ENCODE measurements at places on chromosomes 12 and 14.

DNA sequence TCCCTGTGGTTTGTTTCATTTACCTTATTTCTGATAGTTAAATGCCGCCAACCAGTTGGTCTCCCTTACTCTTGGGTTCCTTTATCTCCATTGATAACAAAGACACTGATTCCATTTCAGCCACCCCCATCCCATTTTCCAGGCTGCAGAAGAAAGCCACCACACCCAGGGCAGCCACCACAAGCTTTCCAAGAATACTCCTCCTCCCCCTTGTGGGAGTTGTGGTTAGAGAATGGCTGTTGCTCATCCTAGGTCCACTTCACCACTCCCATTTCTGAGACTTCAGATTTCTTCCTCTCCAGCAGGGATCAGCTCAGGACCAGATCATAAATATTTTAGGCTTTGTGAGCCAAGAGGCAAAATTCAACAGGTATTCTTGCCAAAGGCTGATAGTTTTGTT is 73.9 kb downstream of the ANO4 start:
- DNase-seq, result no peak

DNA sequence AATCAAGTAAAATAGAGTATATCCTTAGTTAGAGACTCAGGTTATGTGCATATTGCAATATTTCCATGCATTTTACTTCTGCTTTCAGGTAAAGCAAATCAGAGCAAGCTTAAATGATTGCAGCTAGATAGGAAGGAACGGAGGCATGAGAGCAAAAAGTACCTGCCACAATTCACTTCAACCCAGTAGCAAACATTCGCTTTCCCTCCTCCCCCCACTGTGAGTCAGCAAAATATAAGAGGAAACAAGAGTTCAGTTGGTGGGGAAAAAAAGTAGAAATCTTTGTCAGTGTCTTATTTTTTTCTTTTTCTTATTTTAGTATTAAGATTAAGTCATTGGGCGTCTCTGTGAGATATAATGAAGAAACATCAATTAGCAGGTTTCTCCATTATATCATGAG is 475.4 kb downstream of the NPAS3 start:
- DNase-seq, result no peak

GRCh38 chr14:65219353-65219752 is 117.0 kb upstream of the MAX start:
- no peak for DNase-seq

DNA sequence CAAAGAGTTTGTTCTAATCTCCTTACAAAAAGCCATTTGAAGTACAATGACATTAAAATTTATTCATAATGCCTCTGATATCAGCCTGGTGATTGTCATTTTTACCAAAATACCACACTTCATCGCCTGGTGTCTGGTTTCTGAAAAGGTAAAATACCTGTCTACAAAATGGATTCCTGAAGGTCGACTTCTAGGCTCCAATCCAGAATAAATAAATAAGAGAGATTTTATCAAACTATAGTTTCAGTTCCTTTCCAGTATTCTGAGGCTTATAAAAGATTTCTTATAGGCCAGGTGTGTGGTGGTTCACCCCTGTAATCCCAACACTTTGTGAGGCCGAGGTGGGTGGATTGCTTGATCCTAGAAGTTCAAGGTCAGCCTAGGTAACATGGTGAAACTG is 340.7 kb downstream of the SLC16A7 start:
- no peak for DNase-seq

DNA sequence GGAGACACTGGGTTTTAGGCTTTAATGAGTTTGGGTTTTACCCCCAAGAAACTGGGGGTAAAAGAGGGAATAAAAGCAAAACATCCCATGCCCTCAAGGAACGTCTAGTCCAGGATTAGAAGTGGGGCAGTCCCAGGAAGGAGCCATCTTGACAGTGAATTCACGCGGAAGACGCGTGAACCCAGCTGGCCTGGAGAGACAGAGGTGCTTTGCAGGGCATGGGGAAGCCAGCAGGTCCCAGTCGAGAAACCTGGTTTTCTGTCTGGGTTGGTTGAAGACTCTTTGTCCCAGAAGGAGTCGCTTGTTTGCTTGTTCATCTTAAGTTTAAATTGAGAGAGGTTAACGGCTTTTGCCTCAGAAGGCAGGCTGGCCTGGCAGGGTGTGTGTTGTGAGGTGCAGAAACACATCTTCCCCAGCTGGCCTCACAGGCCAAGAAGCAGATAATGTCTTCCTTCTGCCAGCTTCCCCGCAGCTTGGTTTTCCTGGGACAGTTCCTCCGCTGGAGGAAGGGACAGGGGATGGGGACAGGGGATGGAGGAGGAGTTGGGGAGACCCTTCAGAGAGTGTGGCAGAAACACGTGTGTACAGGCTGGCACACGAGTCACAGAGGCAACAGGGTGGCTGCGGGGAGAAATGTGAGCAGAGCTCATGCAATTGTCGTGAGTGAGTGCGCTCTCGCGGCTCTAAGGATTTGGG is 18.5 kb upstream of the CD9 start:
- DNase-seq, result no peak

- peak; percentile 78 for DNase-seq
These were observed 53.5 kb upstream of the BEGAIN start for GRCh38 chr14:100640471-100641273.

DNA sequence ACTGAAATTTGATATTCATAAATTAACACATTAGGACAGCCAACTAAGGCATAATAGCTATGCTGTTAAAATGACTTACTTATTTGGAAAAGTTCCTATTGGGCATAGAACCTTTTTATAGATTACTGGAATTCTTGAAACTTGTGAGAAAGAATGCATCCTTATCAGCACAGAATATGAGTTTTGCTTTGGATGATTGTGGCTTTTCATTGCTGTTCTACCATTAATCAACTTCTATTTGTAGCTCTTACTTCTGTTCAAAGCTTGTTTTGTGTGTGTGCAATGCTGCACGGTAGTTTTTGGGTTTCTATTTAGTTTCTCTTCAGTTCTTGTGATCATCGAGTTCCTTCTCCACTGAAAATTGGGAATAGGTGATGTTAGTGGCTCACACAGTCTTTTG is 152.4 kb upstream of the PELI2 start:
- no peak for DNase-seq

DNA sequence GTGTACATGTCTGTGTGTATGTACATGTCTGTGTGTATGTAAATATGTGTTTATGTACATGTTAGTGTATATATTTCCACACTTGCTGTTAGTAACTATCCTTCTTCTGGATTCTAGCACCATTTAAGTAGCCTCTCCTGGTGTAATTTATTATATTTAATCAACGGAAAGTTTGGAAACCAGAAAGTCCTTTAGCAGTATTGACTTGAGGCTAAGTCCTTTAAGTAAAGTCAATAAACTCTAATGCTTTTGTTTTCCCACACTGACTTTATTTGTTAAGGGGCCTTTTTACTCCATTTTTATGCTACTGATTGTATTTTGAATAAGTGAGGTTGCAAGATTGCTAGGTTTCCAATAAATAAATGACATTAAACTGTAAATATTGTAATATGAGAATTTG is 876.4 kb upstream of the SEL1L start:
- no peak for DNase-seq

DNA sequence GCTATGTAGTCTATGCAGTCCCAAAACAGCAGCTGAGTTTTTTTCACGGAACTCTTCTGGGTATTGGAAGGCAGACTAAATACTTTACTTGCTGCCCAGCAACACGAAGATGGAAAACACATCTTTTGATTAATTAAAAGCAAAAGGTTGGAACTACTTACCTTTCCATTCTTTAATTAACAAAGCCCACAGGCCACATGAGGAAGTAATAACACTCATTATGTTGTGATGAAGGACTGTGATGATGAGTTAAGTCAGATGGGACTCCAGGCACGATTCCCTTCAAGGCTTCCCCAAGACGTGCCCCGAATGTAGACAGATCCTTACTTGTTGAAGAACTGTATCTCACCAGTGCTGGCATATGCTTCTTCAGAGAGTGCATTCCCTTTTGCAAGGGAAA is 129.0 kb downstream of the WIF1 start:
- DNase-seq, result no peak

DNA sequence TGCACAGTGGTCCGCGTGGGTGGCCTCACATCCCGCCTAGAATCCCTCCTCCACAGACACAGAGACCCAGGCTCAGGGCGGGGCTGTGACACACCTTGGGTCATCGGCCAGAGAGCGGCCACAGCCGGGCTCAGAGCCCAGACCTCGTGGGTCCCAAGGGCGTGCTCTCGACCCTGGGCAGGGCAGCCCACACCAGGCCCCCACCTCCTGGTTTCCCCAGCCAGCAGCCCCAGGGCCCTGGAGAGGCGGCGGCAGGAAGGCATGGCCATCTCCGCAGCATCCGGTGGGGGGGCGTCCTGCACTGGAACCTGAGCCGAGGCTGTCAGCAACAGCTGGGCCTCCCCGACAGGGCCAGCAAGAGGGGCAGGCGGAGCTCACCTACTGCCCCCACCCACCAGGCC is 15.2 kb downstream of the JAG2 start:
- DNase-seq, result no peak

DNA sequence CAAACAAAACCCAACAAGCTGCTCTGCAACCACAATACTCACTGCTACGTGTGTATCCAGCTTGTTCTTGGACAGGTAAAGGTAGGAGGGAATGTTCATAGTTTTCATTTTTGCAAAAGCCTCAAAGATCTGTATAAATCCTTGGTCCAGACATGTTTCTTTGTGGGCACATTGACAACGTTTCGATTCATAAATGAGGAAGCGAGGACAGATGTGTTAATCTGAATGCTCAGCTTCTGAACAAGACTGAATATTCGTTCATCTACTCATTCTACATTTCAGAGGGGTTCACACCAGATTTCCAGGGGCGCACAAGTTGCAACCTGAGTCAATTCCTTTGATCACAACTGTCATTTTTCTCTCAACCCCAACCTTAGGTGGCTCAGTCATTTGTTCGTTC is 134.4 kb downstream of the LLPH start:
- no peak for DNase-seq

DNA sequence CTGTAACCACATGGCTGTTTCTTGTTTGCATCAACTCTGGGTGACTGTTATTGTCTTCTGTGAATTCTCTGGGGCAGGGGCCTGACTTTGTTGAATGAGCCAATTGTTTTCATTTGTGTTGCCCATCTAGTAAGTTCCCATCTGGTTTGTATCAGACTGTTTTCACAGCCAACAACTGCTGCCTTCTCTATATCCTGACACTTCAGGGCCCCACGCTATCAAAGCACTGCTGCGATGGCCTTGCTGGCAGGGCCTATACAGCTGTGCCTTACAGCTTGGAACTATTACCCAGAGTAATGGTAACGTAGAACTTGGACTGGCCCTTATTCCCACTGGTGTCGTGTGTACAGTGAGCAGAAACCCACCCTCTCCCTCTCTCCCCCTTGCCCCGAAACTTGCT is 104.3 kb upstream of the DACT1 start:
- no peak for DNase-seq

GRCh38 chr14:77306416-77306815 is 14.3 kb downstream of the POMT2 start:
- DNase-seq, result no peak

GRCh38 chr12:123516216-123516780 is 17.2 kb downstream of the RILPL1 start:
- DNase-seq, result no peak

- DNase-seq, result no peak
These were observed 59.9 kb downstream of the STXBP6 start for GRCh38 chr14:24990050-24990449.

GRCh38 chr12:85865890-85866289 is 8.2 kb upstream of the NTS start:
- no peak for DNase-seq

- DNase-seq, result no peak
These were observed 27.6 kb downstream of the SAMD4A start for GRCh38 chr14:54594537-54594936.

- DNase-seq, result no peak
These were observed 10.8 kb downstream of the RBM19 start for GRCh38 chr12:113955109-113955970.

- no peak for DNase-seq
These were observed 18.6 kb downstream of the HSD17B6 start for GRCh38 chr12:56781726-56782125.

- no peak for DNase-seq
These were observed 44.8 kb upstream of the METAP2 start for GRCh38 chr12:95429172-95429510.

- DNase-seq, result no peak
These were observed 124.1 kb downstream of the PAPOLA start for GRCh38 chr14:96626121-96626768.

DNA sequence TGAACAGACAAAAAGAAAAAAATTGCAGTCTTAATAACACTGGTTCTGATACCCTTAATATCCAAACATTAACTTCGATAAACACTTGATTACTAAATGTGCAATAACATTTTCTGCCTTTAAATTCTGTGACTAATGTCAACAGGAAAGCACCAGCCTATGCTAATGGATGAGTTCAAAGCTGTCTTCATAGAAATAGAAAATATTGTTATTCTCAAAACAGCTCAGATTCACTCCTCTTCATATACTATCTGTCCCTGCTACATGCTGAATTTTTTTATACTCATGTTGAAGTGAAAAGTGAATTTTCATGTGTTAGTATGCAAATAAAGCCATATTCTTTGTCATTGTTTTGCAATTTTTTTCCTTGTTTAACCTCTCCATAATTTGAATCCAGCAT is 13.9 kb downstream of the TAS2R43 start:
- DNase-seq, result no peak

DNA sequence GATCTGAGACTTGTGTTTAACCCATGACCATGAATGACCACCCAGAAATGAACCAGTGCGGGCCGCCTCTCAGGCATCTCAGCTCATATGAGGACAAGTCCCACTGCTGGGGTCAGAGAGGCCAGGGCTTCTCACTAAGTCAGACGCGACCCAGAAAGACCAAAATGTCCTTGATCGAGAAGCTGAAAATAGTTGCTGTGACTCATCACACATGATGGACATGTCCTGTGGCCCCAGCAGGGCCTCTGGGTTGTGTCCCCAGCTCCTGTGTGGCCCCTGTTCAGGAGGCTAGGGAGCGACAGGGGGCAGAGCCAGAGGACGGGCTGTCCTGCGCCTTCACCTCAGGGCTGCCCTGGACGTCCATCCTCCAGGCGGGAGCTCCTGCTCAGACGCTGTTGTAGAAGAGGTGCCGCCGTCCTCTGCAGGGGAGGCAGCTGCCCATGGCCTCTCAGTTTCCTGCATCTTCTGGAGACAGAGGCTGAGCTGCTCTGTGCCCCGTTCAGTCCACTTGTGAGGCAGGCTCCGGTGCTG is 29.0 kb upstream of the FAM181A start:
- DNase-seq, result no peak

DNA sequence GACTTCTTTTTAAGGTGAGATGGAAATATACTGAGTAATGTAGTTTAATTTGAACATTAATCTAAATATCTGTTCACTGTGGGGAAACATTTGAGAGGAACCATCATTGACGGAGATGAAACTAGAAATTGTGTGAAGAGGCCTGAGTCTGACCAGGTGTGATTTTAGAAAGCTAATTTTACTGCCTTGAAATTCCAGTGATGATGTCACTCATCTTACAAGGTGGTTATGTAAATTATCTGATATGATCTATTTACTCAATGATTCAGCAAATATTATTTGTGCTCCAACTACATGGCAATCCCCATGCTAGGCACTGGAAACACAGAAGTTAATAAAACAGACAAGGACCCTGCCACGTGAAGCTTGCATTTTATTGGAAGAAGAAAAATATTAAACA is 435.7 kb upstream of the DCN start:
- no peak for DNase-seq

GRCh38 chr12:96197503-96198272 is 3.5 kb downstream of the ELK3 start:
- DNase-seq, result no peak
